ENCODE measurements at places on chromosomes 16 and 17. TPM values are rescaled to one million over a fixed set of nuclear protein-coding genes. Genes with fewer than 3 reads are reported as not detected.

The SDF2 gene
- 43.9 TPM for total RNA-seq

The EPN3 gene
- total RNA-seq = not detected

The IKZF3 gene
- total RNA-seq = 33.1 TPM

The GINS2 gene
- total RNA-seq = 50.0 TPM

The CDT1 gene
- total RNA-seq = 119 TPM

All from activated CD4-positive, alpha-beta T cell treated with anti-CD3 and anti-CD28 coated beads, Interleukin-2, amount 10 ng/mL, durations not matched to agents 7 days and 5 days (primary cell).